ENCODE measurements at places on chromosomes 11 and 22. TPM values are rescaled to one million over a fixed set of nuclear protein-coding genes. Genes with fewer than 3 reads are reported as not detected.

Gene GSTT2B
- total RNA-seq = 6.8 TPM

GRCh38 chr11:67276781-67277230, 10.5 kb downstream of the GRK2 start:
- H3K27ac ChIP-seq = peak overlapping the region; percentile 79
- H3K36me3 ChIP-seq = no peaks in the 10 kb centered on the region
- DNase-seq = no peak
- H3K27me3 ChIP-seq = no peaks in the 10 kb centered on the region

DNA sequence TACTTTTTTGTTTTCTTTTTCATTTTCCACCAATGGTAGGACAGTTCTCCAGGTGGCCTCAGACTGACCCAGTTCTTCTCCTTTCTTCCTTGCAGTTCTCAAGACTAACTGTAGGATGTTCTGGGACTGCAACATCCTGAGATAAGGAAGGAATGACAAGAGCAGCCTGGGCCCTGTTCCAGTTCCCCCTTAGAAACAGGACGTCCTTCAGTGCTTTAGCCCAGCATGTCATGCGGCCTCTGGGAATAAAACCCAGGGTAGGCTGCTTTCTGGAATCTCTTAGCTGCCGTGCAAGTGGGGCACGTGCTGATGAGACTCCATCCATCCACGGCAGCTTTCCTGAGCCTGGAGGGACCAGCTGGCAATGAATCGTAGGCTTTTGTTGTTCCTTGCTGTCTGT, 24.0 kb upstream of the CADM1 start:
- H3K36me3 ChIP-seq = no peaks in the 10 kb centered on the region
- H3K27ac ChIP-seq = no peak overlapping the region
- no peak overlapping the region for H3K4me3 ChIP-seq
- H3K27me3 ChIP-seq = peaks cover 2% of the 10 kb centered on the region
- H3K4me1 ChIP-seq = no peaks in the 10 kb centered on the region

DNA sequence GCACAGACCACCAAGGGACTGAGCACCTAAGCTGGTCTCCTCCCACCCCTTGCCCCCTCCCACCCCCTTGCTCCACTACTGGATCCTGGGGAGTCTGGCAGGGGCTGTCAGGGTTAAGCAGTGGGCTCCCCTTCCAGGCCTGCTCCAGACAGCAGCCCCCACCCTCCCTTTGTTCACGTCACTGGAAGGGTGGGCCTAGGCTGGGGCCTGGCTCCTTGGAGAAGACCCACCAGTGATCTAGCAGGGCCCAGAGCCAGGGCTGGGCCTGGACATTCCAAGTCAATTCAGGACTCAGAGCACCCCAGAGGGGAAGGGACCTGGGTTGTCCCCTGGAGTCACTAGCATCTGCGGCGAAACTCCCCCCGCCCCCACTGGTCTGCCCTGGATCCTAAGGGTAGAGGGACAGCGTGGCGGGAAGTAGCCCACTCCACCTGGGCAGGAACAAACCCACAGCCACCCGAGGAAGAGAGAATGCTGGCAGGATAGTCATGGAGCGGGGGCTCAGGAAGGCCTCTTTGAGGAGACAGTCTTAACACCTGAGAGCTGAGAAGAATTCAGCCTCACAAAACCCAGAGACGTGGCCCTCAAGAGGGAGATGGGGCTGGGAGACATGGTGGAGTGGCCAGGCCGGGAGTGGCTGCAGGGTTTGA, 45.8 kb downstream of the IGLL1 start:
- no peak overlapping the region for H3K27ac ChIP-seq
- H3K4me1 ChIP-seq = no peaks in the 10 kb centered on the region
- H3K4me3 ChIP-seq = no peak overlapping the region
- H3K36me3 ChIP-seq = no peaks in the 10 kb centered on the region
- no peak for DNase-seq

Gene KRTAP5-8
- not detected for total RNA-seq

Gene MYEOV
- total RNA-seq = not detected

- no peak overlapping the region for H3K27ac ChIP-seq
- no peaks in the 10 kb centered on the region for H3K36me3 ChIP-seq
- H3K27me3 ChIP-seq = no peaks in the 10 kb centered on the region
- H3K4me3 ChIP-seq = no peak overlapping the region
- no peaks in the 10 kb centered on the region for H3K4me1 ChIP-seq
- DNase-seq = no peak
Observed at GRCh38 chr11:107116358-107116757, 98.1 kb upstream of the GUCY1A2 start.

All from gastrocnemius medialis (tissue), 4 donors.